ENCODE measurements at places on chromosomes 6 and 20.
A peak's percentile ranks its signal among the peaks of the same experiment; 100 is the strongest.

- peak; percentile 46 for DNase-seq
Measured at GRCh38 chr6:112311950-112312547, 35.1 kb upstream of the RFPL4B start.

- peak; percentile 49 for DNase-seq
Measured at GRCh38 chr6:24936641-24937317, 1.0 kb upstream of the RIPOR2 start.

GRCh38 chr6:33091957-33092356 lies 16.2 kb downstream of the HLA-DPB1 start:
- no peak for DNase-seq

- DNase-seq: peak; percentile 35
Measured at GRCh38 chr20:60203451-60203850, 245.2 kb downstream of the CDH26 start.

DNA sequence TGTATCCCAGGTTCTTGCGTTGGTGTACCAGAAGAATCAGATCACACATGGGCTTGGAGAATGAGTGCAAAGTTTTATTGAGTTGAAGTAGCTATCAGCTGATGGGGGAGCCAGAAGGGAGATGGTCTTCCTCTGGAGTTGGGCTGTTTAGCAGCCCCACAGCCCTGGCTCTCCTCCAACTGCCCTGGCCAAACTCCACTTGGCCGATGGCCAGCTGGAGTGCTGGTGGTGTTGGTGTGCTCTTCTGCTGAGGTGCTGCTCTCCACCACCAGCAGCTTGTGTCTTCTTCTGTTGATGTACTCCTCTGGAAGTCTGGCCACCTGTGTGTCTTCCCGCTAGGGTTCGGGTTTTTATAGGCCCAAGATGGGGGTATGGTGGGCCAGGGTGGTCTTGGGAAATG lies 172.8 kb downstream of the TINAG start:
- DNase-seq: no peak

DNA sequence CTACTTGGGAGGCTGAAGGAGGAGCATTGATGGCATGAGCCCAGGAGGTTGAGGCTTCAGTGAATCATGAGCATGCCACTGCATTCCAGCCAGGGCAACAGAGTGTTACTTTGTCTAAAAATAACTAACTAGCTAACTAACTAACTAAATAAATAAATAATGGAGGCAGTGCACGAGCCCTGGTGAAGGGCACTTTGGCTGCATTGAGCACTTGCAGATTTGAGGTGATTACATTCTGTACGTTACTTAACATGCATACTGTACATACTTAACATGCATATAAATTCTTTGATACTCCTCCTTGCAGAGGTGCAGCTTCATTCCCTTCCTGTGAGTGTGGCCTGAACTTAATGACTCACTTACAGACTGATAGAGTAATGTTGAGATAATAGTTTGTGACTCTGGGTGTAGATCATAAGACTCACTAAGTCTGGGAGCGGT lies 10.7 kb downstream of the HLA-A start:
- DNase-seq: peak; percentile 99

DNA sequence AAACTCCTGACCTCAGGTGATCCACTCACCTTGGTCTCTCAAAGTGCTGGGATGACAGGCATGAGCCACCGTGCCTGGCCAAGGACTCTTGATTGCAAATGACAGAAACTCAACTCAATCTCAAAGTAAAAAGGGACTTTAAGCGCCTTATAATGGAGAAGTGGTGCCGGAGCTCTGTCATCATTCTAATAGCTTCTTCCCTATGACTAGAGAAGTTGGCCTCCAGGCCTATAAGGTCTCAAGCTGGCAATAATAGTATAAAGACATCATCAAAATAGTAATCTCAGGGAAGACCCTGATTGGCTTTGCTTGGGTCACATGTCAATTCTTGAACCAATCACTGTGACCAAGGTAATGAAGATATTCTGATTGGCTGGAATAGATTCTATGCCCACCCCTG lies 8.5 kb upstream of the KIAA1755 start:
- DNase-seq: no peak

DNA sequence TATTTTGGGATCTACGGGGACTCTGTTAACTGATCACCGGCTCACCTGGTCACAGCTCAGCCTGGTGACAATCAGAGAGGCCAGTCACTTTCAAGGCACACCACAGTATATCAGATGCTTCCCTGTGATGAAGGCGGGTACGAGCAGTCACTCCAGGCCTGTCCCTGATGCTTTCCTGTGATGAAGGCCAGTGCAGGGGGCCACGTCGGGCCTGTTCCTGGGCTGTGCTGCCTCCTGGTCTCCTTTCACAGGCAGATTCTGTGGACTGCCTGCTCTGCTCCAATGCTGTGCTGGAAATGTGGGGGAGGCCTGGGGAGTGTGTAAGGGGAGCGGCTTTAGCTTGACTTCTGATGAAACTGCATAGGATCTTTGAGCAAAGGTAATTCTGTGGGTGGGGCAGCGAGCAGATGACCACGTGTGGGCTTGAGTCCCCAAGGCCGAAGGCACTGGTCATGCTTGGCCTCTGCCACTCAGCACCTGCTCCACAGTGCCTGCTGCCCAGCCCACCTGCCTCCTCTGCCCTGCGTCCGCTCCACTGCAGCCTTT lies 372.6 kb downstream of the TAF4 start:
- DNase-seq: no peak

DNA sequence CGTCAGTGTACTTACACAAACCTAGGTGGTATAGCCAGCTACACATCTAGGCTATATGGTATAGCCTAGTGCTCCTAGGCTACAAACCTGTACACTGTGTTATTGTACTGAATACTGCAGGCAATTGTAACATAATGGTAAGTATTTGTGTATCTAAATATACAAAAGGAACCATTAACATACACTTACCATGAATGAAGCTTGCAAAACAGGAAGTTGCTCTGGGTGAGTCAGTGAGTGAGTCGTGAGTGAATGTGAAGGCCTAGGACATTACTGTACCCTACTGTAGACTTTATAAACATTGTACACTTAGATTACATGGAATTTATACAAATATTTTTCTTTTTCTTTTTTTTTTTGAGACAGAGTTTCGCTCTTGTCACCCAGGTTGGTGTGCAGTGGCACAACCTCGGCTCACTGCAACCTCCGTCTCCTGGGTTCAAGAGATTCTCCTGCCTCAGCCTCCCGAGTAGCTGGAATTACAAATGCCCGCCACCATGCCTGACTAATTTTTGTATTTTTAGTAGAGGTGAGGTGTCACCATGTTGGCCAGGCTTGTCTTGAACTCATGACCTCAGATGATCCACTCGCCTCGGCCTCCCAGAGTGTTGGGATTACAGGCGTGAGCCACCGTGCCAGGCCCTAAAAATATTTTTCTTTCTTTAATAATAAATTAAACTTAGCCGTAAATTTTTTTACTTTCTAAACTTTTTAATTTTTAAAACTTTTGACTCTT lies 15.4 kb upstream of the KIAA1755 start:
- peak; percentile 84 for DNase-seq

DNA sequence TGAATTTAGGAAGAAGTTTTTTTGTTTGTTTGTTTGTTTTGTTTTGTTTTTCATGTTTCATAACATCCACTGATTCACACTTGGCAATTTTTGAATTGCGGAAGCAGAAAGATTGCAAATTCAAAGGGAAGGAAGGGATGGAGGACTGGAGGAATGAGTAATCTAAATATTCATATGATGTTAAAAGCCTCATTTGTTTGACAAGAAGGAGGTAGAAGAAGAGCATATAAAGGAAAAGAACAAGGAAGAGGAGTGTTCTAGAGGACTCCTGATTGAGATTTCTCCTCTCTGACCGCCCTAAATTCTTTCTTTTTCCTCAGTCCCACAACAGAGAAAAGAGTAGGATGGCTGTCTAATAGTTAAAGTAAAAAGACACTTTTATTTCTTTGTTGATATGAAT lies 88.5 kb downstream of the METTL24 start:
- no peak for DNase-seq

DNA sequence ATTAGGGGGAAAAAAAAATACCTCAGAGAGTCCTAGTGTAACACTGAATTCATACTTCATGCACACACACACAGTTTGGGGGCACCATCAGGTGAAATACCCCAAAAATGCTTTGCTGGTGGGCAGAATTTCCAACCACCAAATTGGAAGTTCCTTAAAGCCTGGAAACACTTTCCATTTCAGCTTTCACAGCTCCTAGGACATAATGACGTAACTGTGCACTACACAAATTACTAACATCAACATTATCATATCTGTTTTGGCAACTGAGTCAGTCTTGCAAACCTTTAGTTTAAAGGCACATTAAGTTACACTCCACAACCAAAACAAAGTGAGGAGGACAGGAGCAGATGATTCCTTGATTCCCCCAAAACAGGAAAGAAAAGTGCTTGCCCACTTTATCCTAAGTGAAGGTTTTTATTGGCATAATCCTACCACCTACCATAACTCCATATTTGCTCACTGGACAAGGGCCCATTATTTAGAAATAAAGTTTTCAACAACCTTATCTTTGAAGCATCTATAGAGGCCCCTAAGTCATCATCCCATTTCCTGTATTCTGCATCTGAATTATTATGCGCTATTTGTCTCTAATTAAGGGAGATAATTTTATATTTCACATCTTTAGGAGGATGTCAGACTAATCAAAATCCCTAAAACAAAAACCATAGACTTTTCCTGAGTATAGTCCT lies 3.4 kb downstream of the MBOAT1 start:
- no peak for DNase-seq

- peak; percentile 50 for DNase-seq
Measured at GRCh38 chr6:105045526-105045925, 88.6 kb downstream of the LIN28B start.

DNA sequence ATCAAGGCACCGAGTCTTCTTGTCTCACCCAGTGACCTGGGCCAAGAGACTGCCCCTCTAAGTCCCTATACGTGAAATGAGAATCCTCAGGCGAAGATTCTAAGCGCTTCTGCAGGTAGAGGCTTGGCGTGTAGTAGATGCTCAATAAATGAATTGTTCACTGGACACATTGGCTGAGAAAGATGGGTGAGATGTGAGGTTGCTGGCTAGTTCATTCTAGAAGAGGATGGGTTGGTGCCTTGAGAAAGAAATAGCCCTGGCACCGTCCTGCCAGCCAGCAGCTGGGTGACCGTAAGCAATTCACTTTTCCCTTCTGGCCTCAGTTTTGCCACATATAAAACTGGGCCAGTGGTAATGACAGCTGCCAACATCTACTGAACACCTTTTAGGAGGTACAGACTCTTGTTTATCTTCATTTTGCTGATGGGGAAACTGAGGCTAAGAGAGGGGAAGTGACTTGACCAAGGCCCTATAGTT lies 1.4 kb downstream of the SRC start:
- DNase-seq: no peak
